ENCODE measurements at places on chromosomes 11 and 22.

GRCh38 chr11:66126808-66127555 lies 56.9 kb downstream of the PACS1 start:
- no peak for DNase-seq

DNA sequence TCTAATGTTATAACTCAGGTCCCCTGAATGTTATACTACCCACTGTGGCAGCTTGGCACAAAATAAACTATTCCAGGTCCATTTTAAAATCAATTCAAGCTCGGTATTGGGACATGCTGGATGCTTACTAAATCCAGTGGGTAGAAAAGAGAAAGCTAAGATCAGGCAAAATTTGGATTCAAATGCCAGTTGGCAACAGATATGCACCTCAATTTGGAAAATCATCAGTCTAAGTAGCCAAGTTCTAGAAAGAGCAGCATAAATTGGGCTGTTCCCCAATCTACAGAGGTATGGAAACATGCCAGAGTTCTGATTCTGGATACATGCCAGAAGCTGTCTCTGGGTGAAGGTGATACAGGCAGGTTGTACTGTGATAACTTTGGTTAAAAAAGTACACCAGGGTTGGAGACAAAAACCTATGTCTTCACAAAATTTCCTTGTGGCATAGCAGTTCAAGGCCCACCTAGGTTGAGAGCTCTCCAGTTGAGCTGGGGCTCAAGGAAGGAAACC lies 427.8 kb downstream of the LRRC4C start:
- DNase-seq, result no peak

GRCh38 chr11:17643506-17644405 lies 75.6 kb upstream of the MYOD1 start:
- DNase-seq, result no peak

GRCh38 chr11:16816358-16817270 lies 78.2 kb downstream of the C11orf58 start:
- no peak for DNase-seq

DNA sequence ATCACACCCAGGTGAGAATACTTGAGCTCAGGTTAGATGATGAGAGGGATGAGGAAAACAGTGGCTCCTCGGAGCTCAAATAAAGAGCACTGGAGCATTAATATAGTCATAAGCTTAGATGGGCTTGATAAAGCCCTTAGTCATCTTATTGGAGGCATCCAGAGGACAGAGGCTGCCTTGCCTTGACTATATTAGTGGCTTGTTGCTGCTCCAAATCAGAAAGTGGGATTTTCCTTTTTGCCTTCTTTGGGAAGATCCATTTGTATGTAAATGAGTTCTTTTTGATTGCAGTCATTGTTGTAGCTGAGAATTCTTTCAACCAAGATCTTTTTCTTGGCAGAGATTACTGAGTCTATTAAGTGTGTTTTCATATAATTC lies 18.9 kb downstream of the ADM start:
- no peak for DNase-seq

DNA sequence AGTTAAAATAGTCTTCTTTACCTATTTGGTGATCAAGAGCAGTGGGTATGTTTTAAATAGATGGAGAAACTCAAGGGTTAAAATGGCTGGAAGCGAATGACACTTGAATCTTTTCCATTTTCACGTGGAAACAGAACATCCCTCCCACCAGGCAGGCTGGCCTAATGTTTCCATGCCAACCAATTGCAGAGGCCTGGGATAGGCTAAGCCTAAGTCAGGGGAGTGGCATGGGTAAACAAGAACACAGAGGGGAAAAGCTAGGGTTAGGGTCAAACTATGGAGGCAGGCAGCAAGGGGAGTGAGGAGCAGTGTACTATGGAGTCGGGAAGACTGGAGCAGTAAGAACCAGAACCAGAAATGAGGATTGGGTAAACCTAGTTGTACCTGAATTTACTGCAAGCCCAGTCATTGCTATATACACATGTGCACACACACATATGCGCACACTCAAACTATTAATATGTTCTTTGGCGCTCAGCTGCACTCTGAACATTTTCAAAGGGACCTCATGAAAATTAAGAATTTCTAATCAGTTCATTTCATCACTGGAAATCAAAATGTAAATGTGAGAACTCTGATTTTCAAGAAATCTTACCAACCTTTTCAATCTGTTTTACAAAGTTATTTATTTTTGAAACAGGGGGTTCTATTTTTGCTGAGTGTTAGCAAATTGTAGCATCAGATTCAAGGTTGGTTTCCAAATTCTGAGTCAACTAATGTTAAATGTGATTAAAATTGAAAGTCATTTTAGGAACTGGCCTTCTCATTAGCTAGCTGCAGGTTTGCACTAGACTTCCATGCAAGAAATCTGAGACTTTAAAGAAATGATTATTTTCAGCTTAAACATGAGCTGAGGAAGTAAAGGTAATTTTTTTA lies 327.0 kb upstream of the CCDC90B start:
- DNase-seq, result no peak

- peak; percentile 77 for DNase-seq
Observed at GRCh38 chr22:42169055-42169469, 38.5 kb upstream of the CYP2D6 start.

DNA sequence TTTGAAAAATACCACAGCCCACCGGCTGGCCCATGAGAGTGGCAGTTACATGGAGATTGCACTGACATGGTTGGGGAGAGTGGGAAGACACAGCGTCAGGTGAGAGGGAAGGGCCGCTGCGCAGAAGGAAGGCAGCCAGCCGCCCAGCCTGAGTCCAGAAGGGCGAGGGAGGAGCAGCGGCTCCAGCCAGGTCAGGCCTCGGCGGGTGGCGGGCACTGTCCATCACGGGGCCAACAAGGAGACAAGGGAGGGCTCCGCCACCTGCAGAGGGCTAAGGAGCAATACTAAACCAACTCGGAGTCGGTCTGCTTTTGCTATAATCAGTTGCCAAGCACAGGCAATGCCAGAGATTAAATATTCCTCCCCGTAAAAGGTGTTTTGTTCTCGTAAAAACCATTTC lies 384.5 kb downstream of the TBC1D22A start:
- DNase-seq, result no peak

DNA sequence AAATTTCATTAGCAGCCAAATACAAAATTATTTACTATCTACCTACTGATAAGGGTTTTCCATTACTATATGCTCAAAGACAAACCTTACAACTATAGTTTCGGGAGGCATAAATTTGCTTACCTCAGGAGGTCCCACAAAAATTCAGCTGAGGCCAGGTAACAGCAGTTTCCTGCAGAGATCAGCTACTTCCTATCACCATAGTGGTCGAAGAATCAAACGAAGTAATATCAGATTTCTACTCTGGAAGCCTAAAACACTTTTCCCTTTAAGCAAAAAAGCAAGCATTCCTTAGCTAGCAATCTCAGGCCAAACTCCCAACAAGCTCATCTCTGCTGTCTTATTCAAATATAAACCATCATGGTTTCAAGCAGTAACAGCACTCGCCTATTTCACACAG lies 3.1 kb downstream of the NAP1L4 start:
- DNase-seq, result no peak

GRCh38 chr11:11937957-11938356 lies 70.5 kb downstream of the DKK3 start:
- DNase-seq, result no peak

DNA sequence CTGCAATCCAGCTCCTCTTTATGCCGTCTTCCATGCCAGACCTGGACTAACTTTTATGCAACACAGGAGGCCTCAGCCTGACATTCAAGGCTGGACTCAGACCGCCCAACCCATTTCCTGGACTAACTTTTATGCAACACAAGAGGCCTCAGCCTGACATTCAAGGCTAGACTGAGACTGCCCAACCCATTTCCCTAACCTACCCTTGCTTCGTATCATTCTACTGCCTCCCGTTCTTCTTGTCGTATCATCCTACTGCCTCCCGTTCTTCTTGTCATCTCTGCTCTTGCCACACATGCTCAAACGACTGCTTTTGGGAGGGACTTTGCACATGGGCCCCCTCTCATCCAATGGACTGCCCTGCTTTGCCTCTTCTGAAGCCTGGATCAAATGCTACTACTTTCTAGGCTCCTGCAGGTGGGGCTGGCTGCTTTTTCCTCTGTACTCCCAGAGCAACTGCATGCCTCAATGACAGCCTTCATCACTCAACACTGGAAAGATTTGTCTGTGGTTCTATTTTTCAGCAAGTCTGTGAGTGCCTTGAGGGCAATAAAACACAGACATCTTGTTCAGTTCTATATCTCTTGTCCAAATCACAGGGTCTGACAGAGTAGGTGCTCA lies 7.8 kb downstream of the TBC1D10A start:
- no peak for DNase-seq

DNA sequence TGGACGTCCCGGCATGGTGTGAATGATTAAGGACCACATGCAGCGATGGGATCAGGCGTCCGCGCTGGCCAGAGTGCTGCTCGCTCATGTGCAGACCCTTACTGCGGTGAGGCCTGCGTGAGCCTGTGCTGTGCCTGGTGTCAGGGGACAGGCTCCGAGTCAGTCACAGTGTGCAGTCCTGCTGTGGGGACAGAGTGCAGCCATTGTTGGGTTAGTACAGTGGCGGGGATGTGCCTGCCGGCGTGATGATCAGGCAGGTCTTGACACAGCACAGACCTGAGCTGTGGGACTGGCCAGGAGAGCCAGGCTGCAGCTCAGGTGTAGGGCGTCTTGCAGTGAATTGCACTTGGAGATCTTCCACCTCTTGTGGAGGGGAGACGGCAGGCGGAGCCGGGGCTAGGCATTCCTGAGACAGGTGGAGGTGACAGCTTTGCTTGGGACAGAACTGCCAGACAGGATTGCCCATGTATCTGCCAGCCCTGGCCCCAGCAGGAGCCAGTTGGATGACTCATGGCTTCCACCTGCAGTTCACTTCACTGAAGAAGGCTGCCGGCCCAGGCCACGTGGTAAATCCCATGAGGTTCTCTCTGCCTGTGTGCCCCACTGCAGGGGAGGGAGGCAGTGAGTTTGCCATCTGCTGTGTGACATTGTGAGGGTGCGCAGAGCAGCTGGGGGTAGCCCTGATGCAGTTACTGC lies 17.3 kb downstream of the TRMU start:
- DNase-seq, result peak; percentile 80

GRCh38 chr11:19779740-19780139 lies 67.1 kb downstream of the NAV2 start:
- no peak for DNase-seq

DNA sequence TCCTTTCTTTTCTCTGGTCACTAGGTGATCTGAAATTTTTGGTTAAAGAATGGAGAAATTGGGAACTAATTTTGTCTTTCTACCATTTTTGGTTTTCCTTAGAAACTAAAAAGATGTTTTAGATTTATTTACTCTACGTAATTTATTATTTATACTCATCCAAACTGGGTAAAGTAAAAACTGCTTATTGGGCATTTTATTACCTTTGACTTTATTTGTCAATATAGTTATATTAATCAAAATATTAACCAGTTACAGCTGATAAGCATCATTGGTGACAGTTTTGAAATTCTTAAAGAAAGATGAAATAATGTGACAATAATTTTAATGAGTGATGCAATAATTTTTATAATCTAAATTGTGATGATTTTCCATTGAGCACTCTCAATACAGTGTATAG lies 502.0 kb upstream of the RAG2 start:
- no peak for DNase-seq

DNA sequence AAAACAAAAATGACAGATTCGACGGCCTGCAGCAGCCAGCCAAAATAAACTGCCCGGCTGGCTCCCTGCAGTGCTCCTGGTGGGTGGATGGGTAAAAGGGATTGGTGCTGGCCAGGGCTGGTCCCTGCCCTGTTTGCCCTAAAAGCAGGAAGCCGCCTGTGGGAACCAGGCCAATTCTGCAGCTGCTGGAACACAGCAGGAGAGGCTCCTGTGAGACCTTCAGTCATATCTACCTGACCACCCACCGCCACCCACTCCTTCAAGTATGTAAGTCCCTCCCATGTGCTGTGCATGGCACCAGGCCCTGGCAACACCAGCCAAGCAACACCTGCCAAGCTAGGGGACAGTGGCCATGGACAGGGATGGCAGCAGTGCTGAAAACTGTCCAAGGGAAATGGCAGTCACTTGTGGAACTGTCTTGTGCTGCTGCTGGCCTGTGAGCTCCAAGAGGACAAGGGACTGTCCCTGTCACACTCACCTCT lies 48.7 kb upstream of the ARFGAP3 start:
- no peak for DNase-seq

DNA sequence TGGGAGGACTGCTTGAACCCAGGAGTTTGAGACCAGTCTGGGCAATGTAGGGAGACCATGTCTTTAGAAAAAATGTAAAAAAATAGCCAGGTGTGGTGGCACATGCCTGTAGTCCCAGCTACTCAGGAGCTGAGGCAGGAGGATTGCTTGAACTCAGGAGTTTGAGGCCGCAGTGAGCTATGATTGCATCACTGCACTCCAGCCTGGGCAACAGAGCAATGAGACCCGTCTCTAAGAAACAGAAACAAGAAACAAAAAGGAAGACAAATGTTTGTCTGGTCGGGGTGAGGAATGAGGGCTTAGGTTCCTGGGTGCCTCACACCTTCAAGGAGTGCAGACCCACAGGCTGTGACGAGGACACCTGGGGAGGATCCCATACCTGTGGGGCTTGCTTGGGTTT lies 191.9 kb downstream of the CEP164 start:
- DNase-seq, result no peak

- DNase-seq, result no peak
Observed at GRCh38 chr22:35533365-35534029, 7.1 kb upstream of the RASD2 start.

DNA sequence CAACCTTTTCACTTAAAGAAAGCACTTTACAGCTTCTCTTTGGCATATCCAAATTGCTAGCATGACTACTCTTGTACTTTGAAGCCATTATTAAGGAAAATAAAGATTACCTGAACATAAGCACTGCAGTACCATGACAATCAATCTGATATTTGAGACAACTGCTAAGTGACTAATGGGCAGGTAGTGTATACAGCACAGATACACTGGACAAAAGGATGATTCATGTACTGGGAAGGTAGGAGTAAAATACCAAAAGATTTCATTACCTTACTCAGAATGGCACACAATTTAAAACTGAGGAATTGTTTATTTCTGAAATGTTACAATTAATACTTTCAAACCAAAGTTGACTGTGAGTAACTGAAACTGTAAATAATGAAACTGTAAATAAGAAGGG lies 1054.3 kb upstream of the TENM4 start:
- no peak for DNase-seq

GRCh38 chr11:9847636-9848035 lies 183.8 kb downstream of the SWAP70 start:
- no peak for DNase-seq

- DNase-seq, result peak; percentile 58
Observed at GRCh38 chr22:44406341-44407170, 91.5 kb downstream of the RTL6 start.

DNA sequence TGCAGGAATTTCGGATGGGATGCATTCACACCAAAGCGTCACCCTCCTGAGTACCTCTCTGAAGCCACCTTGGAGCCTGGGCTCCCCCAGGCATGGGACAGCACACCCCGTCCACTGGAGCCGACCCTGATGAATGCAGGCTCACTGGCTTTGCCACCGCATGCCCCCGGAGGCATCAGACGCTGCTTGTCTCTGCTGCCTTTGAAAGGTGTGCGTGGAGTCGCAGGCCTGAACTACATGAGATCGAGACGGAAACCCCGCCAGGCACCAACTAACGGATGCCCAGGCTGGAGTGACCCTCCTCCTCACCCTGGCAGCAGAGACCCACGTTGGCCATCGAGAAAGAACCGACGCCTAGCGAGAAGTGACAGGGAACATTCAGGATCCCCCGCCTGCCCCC lies 22.5 kb downstream of the KRTAP5-5 start:
- DNase-seq, result peak; percentile 70
